ENCODE measurements at places on chromosomes 16 and 17. TPM values are rescaled to one million over a fixed set of nuclear protein-coding genes. Genes with fewer than 3 reads are reported as not detected.

The FLYWCH1 gene
- 149 TPM for total RNA-seq

DNA sequence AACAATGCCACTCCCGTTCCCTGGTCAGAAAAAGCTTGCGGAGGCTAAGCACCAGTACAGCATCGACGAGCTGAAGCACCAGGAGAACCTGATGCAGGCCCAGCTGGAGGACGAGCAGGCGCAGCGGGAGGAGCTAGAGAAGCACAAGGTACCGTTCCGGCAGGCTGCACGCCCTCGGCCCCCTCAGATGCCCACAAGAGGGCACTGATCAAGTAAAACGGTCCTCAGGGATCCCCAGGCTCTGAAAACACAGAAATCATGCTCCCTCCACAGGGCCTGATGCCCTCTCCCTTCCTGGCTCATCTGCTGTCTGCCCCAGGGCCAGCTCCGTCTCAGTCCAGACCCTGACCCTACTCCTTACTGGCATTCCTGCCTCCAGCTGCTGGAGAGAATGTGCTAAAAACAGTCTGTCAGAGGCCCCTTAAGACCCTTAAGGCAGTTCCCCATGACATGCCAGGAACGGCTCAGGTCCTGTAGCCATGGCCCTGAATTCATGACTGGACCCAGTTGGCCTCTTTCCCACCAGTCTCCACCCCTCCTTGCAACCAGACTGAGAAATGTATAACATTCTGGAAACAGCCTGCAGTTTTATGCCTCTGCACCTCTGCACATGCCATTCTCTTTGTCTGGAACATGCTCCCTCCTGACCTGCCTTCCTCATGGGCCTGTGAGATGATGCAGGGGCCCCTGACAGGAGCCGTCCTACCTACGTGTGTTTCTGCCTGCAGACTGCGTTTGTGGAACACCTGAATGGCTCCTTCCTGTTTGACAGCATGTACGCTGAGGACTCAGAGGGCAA, 21.8 kb downstream of the DRC3 start:
- no peaks in the 10 kb centered on the region for H3K27me3 ChIP-seq
- H3K27ac ChIP-seq = no peak overlapping the region
- H3K4me3 ChIP-seq = no peak overlapping the region
- no peaks in the 10 kb centered on the region for H3K4me1 ChIP-seq
- no peaks in the 10 kb centered on the region for H3K36me3 ChIP-seq

DNA sequence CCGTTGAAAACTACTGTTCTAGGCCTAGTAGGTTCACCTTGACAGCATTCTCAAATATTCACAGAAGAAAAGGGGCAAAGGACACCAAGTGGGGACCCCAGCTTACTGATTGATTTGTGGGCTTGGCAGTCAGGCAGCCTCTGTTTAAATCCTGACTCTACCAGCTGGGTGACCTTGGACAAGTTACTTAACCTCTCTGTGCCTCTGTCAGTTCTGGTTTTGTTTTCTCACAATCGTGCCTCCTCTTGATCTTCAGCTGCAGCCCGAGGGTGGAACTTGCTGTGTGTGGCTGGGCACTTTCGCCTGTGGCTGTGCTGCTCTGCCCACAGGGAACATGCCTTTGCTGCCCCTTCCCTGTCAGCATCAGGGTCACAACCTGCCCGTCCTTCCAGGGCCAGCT, 17.8 kb downstream of the RAP1GAP2 start:
- H3K4me3 ChIP-seq = peak overlapping the region; percentile 57
- peaks cover 6% of the 10 kb centered on the region for H3K36me3 ChIP-seq
- no peak for DNase-seq
- H3K27ac ChIP-seq = no peak overlapping the region

DNA sequence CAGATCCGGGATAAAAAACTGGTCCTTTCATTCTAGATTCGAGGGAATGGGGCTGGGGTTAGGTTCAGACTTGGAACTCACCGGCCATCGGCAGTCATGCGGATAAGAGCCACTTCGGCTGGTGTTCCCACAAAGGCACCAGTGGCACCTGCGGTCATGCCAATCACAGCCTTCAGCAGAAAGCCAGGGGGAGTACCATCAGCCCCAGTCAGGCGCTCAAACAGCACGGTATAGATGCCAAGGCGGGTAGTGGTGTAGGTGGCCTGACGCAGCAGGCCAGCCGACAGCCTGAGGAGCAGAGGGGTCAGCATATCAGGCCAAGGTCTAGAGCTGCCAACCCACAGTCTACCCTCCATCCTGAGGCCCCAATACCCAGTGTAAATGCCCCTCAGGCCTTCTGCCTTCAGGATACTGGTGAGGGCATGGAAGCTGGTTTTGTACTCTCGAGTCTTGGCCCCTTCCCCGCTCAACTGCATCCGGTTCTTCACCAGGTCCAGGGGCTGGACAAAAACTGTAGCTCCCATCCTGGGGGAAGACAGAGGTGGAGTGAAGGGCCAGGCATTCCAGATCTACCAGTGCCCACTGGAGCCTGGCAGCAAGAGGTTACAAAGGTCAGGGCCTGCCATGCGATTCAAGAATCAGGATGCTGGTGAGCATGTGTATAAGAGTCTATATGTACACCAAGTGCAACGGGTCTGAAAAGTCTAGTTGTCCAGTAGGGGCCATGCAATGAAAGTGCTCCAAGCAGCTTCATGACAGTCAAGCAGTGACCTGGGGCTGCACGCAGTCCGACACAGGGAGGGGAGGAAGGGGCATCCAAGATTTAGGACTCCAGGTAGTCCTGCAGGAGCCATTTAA, 929 bp downstream of the SLC25A11 start:
- peaks cover 43% of the 10 kb centered on the region for H3K4me1 ChIP-seq
- no peaks in the 10 kb centered on the region for H3K27me3 ChIP-seq
- no peak for DNase-seq
- peaks cover 16% of the 10 kb centered on the region for H3K36me3 ChIP-seq
- H3K4me3 ChIP-seq = peak overlapping the region; percentile 89

- no peak for DNase-seq
- H3K27me3 ChIP-seq = no peaks in the 10 kb centered on the region
- H3K4me3 ChIP-seq = no peak overlapping the region
- no peaks in the 10 kb centered on the region for H3K4me1 ChIP-seq
- no peaks in the 10 kb centered on the region for H3K36me3 ChIP-seq
- H3K27ac ChIP-seq = no peak overlapping the region
Observed at GRCh38 chr16:85396879-85397871, 215.9 kb upstream of the GSE1 start.

The SHBG gene
- total RNA-seq = not detected

- peaks cover 15% of the 10 kb centered on the region for H3K4me1 ChIP-seq
- no peak overlapping the region for H3K27ac ChIP-seq
- H3K36me3 ChIP-seq = no peaks in the 10 kb centered on the region
- H3K27me3 ChIP-seq = no peaks in the 10 kb centered on the region
- no peak for DNase-seq
Observed at GRCh38 chr16:75379911-75380847, 53.1 kb downstream of the CFDP1 start.

Measured in naive thymus-derived CD4-positive, alpha-beta T cell (primary cell).